Anterior cingulate cortex (tissue), 58 donors: ENCODE measurements at places on chromosomes 6 and 20.
A peak's percentile ranks its signal among the peaks of the same experiment; 100 is the strongest.

- no peak for DNase-seq
Observed at GRCh38 chr20:59161721-59162120, 1.9 kb upstream of the ZNF831 start.

DNA sequence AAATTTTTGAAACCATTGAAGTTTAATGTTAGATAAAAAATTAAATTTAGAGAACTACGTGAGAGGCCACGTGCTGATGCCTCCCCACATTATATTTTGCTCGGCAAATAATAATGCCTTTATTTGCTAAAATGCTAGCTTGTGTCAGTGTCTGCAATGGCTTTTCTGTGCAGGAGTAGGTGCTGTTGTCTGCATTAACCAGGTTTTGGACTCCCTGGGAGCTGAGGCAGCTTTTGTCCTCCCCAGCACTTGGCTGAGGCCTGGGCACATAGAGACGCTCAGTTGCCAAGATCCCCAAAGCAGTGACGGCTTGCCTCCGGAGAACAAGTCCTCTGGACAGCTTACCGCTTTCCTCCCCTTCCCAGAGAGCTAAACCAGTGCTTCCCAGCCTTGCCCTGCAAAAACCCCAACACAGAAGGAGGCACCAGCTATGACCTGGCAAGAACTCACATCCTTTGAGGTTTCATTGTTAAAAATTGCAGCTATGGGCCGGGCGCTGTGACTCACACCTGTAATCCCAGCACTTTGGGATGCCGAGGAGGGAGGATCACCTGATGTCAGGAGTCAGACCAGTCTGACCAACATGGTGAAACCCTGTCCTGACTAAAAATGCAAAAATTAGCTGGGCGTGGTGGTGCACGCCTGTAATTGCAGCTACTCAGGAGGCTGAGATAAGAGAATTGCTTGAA lies 59.9 kb downstream of the KAT14 start:
- no peak for DNase-seq

DNA sequence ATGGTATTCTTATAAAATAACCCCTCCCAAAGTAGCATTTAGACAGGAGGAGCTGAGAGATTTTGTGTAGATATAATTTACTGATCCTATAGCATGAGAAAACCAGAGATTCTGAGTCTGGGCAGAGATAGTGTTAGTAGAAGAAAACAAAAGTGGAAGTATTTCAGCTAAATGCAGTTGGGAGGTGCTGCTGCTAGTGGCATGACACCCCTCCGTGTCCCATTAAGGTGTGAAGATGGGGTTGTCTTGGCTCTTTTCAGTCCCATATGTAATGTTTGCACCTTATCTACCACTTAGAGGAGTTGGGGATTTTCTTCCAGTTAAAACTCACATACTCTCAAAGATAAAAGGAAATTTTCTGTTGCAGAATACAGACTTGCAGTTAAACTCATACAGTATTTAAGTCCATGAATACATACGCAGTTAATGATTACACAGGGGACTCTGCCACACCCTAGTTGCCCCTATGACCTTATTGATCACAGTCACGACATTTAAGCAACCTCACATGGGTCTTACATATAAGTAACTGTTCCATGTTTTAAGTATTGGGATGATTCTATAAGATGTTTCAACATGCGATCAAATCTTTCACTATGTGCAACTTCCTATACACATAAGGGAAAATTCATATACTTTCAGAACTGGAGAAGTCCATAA lies 11.5 kb downstream of the TAAR2 start:
- DNase-seq: no peak

DNA sequence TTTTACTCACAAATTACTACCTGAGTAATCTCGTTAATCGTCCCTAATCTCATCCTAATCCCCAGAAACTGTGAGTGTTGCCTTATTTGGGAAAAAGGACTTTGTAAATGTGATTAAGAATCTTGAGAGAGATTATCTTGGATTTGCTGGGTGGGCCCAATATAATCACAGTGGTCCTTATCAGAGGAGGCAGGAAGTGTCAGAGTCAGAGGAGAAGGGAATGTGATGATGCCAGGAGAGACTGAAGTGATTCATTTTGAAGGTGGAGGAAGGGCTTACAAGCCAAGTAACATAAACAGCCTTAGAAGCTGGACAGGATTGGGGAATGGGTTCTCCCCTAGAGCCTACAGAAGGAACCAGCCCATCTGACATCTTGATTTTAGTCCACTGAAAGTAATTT lies 16.7 kb downstream of the RPP21 start:
- no peak for DNase-seq

GRCh38 chr6:37019065-37019450 lies 13.6 kb downstream of the FGD2 start:
- no peak for DNase-seq

DNA sequence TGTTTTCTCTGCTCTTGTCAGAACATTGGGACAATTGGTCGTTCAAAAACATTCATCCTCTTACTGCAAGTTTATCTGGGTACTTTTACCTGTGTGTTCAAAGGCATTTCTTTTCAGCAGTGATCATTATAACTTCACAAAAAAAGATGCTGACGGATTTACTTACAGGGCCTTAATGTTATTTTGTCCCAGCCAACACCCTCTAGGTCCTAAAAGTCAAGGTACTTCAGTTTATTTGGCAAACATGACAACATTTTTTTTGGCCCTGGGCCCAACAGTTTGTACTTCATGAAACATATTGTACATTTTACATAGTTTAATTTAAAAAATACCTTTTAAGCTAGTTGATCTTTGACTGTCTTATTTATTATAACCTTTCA lies 241.2 kb upstream of the TAB2 start:
- DNase-seq: no peak

- DNase-seq: no peak
Observed at GRCh38 chr6:1226277-1227099, 85.4 kb upstream of the FOXQ1 start.

GRCh38 chr6:83708546-83708969 lies 343 bp downstream of the SNAP91 start:
- DNase-seq: peak; percentile 82

DNA sequence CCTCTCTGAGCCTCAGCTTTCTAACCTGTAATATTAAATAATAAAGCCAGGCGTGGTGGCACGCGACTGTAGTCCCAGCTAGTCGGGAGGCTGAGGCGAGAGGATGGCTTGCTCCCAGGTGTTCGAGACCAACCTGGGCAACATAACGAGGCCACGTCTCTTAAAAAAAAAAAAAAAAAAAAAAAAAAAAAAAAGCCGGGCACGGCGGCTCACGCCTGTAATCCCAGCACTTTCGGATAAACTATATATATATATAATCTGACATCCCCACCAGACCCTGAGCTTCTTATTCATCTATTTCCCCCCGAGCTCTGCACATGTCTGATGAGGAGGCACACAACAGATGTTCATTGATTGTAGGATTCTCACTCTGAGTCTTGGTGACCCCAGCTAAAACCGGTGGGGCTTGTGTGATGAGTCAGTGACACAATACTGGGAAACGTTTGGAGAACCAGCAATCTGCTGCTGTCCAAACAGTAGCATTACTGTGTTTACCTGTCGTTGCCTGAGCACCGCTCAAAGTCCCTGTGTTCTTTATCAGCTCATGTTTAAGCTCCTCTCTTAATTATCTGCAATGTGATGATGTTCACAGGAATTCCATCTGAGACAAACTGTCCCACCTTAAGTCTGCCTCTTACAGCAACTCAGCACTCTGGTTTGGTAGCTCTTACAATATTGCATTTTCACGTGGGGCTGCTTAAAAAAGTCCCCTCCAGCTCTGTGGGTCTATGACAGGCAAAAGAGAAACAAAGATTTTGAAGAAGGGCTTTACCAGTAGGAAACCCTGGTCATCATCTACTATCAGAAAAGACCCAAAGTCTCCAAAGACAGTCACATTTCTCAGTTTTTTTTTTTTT lies 1.0 kb upstream of the SPATA2 start:
- DNase-seq: no peak

DNA sequence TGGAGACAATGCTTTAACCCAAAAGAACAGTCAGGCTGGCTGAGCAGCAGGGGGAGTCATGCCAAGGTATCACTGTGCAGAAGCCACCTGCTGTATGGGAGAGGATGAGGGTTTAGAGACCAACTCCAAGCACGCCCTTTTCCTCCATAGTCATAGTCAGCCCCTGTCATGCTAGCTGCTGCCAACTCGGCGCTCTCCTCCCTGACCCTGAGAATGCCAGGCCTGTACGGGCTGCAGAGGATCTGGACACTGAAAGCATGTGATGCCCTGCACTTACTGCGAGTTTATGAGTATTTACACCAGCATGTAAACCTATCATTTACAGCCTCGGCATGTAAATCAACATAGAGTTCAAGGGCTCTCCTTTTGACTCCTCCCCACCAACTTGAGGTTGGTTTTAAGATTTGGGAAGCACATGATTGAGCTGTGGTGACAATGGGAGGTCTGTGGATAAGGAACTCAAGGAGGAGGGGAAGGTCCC lies 11.7 kb upstream of the SCUBE3 start:
- no peak for DNase-seq

GRCh38 chr6:130632277-130632676 lies 194.9 kb upstream of the SMLR1 start:
- no peak for DNase-seq

DNA sequence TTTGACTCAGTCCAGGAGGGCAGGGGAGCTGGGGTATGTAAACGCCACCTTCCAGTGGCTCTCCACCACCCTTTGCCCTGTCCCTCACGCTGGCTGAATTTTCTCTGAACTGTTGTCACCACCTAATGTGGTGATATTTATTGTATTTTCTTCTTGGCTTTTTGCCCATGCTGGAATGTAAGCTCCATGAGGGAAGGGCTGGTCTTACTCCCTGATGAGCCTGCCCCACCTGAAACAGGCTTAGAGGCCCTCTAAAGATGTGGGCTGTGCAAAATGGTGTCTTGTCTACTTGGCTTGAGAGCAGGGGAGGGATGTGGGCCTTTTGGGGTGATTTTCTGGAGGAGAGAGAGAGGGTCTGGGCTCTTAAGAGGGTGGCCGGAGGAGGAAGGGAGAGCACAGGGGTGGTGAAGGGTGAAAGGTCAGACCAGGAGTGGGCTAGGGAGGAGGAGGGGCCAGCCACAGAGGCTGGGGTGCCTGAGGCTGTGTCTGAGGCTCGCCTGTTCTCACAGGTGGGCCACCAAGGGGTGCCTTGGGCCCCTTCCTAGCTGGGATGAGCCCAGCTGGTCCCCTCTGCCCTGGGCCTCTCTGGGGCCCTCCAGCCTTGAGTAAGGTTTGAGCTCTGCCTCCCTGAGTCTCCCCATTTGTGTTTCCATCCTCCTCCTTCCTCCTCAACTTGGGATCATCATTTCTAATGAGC lies 37.3 kb downstream of the SPDEF start:
- DNase-seq: no peak

GRCh38 chr20:1909097-1909496 lies 13.9 kb downstream of the SIRPA start:
- no peak for DNase-seq

DNA sequence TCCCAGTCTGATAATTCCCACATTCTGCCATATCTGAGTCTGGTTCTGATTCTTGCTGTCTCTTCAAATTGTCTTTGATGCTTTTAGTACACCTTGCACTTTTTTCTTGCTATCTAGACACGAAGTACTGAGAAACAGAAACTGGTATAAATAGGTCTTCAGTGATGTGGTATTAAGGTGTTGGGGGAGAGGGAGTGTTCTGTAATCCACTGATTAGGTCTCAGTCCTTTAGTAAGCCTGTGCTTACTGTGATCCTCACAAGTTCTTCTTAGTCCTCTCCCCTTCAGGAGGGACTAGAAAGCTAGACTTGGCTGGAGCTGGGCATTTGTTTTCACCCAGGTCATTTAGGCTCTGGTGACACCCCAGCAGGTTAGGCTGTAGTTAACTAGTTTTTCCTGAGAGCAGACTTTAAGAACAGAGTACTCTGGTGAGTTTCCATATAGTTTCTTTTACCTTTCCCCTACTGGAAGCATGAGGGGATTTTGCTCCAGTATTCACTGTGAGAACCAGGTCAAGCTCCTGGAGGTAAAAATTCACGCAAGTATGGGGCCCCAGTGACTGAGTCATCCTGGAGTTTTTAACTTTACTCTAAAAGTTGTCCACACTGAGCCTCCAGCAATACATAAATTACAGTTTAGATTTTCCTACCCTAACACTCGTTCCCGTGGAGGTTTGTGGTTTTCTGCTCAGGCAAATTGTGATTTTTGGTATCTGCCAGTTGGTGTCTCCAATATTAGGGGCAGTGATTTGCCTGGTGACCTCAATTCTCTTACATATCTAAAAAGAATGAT lies 154.6 kb downstream of the CDKAL1 start:
- no peak for DNase-seq

DNA sequence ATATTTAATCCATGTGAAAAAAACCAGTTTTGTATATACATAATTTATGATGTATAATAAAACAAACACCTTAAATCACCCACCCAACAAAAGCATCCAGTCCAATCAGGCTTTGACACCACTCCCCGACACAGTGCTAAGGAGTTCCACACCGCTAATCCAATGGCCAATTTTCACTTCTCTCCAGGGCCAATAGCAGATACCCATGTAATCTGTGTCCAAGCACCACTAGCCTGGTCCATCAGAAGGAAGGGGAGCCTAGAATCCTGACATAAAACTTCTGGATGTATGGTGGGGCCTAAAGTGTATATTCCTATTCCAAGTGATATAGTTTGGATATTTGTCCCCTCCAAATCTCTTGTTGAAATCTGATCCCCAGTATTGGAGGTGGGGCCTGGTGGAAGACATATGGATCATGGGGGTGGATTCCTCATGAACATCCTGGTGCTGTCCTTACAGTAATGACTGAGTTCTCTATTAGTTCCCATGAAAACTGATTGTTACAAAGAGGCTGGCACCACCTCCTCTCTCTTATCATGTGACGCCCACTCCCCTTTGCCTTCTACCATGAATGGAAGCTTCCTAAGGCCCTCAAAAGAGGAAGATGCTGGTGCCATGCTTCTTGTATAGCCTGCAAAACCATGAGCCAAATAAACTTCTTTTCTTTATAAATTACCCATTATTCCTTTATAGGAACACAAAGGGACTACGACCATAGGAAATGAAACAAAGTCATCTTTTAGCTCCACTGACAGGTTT lies 20.8 kb downstream of the RALGAPA2 start:
- DNase-seq: no peak

- DNase-seq: no peak
Observed at GRCh38 chr6:142592876-142593275, 291.1 kb downstream of the ADGRG6 start.

GRCh38 chr6:107108201-107108890 lies 7.0 kb downstream of the BEND3 start:
- no peak for DNase-seq

- no peak for DNase-seq
Observed at GRCh38 chr6:16717275-16717942, 43.9 kb downstream of the ATXN1 start.

DNA sequence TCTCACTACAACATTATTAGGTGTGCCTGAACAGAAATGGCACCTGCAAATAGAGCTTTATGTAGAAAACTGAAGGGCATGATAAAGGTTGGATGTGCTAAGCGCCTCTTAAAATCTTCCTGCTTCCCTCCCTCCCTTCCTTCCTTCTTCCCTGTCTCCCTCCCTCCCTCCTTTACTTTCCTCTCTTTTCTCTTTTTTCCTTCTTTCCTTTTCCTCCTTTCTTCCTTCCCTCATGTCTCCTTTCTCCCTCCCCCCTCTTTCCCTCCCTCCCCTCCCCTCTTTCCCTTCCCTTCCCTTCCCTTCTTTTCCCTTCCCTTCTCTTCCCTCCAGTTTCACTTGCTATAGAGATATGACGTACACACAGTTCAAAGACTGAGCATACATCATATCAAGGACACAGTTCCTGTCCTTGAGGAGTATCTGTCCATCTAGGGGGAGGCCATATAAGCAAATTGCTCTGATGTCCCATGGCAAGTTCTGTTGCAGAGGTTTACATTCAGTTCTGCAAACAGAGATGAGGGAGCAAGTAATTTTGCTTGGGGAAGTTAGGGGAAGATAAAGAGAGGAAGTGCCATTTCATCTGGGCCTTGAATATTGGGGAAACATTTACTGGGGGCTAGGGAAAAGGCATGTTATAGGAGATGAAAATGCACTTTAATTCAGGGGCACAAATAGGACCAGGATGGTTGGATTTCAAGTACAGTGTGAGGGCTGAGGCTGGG lies 79.0 kb upstream of the EEF1E1 start:
- DNase-seq: no peak
